NT2/D1 (cell line): ENCODE measurements at places on chromosomes 4 and X.

- DNase-seq: peak; percentile 20
Observed at GRCh38 chrX:113741744-113742143, 842.1 kb upstream of the HTR2C start.

DNA sequence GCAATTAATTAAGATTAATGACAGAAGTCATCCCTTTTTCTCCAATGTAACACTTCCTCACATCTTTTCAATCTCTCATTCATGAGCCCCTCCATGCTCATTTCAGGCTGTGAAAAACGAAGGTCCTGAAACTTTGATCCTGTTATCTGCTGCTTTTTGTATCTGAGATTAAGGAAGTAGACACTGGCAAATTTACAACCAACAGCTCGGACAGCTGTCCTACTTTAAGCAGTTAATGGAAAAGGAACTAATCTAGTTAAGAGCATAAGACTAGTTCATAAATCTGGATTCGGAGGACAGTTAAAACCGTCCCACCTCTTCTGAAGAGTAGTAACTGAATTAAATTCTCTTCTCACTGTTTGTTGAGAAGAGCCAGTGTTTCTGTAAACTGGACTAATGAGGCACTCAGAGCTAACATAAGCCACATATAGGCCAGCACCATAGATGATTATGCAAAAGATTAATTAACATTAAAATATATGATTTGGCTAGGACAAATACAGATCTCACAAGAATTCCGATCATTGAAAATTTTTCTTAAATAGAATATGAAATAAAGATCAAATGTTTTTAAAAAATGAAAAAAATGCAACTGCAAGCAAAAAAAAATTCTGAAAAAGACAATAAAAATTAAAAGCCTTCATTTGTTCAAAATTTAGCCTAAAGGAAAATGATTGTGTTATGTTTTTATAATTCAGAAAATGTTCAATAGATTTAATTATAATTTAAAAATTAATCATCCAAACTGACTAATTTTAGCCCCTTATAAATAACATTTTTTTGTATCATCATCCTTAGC lies 114.4 kb downstream of the ANTXR2 start:
- no peak for DNase-seq

GRCh38 chr4:102554482-102554881 lies 53.3 kb downstream of the NFKB1 start:
- no peak for DNase-seq

DNA sequence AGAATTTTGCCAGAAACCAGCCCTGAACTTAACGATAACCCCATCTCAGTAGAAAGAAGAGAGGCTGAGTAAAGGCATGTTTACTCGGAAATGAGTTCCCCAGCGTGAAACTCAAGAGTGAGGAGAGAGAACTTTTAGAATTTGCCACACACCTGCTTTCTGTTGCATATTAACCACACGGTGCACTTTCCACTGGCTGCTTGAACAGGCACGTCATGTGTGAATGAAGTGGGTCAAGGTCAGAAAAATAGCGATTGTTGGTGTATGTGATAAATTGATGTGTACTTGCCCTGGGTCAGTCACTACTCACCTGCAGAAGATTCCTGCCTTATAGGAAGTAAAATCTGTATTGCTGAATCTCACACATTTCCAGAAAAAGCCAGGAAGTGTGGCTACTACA lies 395.7 kb downstream of the TRIML1 start:
- no peak for DNase-seq

DNA sequence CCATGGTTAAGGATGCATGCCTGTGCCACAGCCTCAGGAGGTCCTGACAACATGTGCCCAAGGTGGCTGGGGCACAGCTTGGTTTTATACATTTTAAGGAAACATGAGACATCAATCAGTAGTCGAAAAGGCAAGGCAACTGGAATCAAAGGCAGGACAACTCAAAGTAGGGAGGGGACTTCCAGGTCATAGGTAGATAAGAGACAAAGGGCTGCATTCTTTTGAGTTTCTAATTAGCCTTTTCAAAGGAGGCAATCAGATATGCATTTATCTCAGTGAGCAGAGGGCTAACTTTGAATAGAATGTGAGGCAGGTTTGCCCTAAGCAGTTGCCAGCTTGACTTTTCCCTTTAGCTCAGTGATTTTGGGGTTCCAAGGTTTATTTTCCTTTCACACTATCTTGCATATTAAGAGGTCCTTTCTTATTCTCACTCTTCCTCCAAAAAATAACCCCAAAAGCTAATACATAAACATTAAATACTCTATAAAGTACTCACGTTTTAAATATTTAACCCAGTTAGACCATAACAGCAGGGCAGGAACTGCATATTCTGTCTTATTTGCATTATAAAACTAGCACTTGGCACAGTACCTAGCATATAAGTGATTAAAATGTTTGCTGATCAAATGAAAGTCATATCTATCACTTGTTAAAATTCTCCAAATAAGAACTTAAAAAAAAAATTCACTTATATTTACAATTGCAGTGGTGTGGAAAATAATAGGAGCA lies 36.3 kb upstream of the UGT8 start:
- peak; percentile 22 for DNase-seq

DNA sequence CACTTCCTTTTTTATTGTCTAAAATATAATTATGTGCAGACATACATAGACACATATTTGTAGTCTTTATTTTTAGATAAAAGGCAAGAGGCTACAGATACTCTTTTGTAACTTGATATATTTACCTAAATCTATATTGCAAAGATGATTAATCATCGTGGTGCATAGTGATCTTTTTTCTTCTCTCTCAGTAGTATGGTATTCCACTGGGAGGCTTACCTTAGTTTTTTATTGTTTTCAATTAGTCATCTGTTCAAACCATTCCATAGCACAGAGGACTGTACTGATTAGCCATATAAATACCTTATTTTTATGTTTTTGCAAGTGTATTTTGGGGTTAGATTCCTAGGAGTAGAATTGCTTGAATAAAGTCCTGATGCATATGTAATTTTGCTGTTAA lies 619.7 kb downstream of the GRXCR1 start:
- DNase-seq: no peak

DNA sequence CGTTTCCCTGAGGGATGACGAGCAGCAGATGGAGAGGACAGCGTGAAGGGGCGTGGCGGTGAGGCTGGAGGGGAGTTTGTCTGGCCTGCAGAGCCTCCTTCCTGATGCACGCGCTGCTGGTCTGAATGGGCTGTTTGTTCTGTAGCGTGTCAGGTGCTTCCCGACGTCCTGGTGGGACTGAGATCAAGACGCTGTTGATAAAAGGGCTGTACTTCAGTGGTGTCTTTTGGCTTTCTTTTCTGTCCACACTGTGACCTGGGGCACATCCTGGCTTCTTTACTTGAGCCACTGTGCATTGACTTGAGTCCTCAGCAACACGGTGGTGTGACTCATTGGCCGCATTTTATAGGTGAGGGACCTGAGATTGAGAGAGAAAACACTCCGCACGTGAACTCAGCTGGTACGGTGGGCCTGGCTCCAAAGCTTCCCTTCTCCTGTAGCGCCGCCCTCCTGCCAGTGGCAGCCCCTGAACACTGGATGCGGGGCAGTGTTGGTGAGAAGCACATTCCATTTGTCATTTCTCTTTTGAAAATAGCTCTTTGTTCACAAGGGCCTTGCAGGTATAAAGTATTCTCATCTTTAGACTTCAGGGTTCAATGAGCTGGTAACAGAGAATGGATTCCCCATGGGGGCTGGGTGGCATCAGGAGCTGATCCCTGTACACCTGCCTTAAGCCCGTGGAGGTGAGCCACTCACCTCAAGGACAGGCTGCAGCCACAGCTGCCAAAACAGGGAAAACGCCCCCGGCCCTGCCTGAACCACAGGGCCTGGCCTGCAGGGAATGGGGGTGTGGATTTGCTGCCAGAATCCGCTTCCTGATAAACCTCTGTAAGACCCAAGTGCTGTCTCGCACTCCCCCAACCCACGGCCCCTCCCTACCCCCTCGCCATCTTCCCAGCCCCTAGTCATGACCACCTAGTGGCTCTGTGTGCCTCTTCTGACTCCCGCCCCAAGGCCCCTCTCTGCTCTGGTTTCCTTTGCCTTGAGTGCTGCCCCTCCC lies 29.2 kb downstream of the NSG1 start:
- no peak for DNase-seq

- no peak for DNase-seq
Observed at GRCh38 chr4:89164400-89164799, 53.1 kb downstream of the TIGD2 start.

DNA sequence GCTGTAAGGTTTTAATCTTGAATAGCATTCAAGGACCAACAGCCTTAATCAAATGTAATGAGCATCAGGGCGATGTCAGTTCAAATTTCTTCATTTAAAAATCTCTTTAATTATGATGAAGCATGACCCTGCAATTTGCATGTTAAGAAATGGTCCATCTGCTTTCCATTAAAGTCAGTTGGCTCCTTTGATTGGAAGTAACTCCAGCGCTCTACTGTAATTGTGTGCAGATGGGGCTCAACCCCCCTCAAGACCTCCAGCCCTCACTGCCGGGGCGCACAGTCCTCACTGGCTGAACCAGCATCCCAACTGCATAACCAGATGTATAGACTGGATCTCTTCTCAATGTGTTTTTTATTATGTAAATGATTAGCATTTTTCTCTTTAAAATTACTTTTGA lies 126.9 kb downstream of the VCX3B start:
- no peak for DNase-seq

GRCh38 chr4:52164116-52164515 lies 113.0 kb downstream of the SPATA18 start:
- no peak for DNase-seq

GRCh38 chr4:17058916-17059741 lies 160.7 kb upstream of the LDB2 start:
- DNase-seq: no peak

GRCh38 chrX:131762802-131763234 lies 218.9 kb downstream of the OR13H1 start:
- no peak for DNase-seq

GRCh38 chrX:46381630-46382029 lies 163.6 kb downstream of the ZNF674 start:
- peak; percentile 13 for DNase-seq

DNA sequence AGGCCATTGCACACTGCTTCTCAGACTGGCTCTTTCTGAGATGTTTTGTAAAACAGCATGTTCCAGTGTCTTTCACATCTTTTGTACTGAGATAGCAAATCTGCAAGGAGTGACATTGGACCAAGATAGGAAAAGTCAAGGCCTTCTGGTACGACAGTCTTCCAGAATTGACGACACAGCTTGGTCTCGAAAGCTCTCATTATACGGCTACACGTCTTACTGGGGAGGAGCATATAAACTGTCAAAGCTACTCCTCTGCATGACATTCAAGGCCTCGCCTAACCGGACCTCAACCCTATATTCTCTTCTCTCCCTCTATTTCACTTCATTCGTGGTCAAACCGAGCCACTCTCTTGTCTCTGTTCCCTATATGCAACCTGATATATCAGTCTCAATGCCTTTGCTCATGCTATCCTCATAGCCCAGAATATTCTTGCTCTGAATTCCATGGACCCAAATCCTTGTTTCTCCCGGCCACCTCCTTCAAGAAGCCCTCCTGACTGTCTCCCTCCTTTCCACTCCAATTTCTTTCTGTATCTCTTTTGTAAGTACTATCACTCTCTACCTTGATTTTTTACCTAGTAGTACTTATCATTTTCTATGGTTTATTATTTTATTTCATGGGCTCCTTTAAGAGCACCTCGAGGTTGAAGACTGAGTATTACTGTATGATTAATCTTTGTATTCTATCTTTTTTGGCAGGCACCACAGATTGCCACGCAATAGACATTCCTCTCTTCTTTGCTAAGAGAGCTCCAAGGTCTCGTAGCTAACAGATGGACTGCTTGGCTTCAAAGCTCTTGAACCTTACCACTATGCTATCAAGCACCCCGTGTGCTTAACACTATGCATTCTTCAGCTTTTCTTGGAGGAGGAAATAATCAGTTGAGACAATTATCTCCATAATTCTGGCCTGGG lies 35.1 kb downstream of the RBM47 start:
- DNase-seq: no peak

DNA sequence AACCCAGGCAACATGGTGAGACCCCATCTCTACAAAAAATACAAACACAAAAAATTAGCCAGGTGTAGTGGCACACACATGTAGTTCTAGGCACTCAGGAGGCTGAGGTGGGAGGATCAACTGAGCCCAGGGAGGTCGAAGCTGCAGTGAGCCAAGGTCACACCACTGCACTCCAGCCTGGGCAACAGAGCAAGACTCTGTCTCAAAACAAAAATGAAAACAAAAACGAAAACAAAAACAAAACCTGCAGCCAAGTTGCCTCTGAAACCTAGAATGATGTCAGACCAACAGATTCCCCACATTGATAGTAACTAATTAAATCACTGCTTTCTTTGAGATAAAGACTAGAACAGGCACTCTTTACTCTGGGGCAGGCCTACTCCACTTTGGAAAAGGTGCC lies 104.5 kb downstream of the AMELX start:
- DNase-seq: no peak

DNA sequence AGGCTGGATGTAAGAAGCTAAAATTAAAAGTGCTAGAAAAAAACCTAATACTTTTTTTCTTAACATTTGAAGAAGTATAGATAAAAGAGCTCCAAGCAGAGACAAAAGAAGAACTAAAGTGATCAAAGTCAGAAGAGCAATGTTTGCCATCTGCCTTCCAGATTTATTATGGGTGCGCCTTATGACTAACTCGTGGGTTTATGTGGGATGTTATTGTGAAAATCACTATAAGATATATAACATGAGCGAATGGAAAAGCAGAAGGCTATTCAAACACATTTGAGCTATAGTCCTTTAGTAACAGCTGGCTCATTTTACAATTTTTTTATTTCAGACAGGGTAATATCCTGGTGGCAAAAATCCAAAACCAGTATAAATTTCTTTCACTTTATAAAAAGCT lies 1040.7 kb downstream of the RAPGEF2 start:
- no peak for DNase-seq

- peak; percentile 11 for DNase-seq
Observed at GRCh38 chr4:119314356-119314755, 7.6 kb downstream of the FABP2 start.

- no peak for DNase-seq
Observed at GRCh38 chr4:84482564-84483563, 16.2 kb downstream of the NKX6-1 start.

DNA sequence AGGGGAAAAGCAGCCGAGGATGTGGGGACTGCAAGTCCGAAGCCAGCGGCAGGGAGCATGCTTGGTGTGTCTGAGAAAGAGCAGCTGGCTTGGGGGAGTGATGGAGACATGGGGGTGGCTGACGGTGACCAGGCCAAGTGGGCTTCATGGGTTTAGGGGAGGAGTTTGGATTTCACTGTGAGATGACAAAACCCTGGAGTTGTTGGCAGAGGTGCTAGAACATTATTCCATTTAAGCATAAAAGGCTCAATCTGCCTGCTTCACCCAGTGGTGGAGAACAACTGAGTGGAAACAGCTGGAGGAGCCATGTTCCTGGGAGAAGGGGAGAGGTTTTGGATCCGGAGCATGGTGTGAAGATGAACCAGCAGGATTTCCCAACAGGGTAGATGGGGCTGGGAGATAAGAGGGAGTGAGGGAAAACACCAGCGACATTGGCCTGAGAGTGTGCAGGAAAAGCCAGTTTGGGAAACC lies 318.0 kb upstream of the TAPT1 start:
- no peak for DNase-seq

DNA sequence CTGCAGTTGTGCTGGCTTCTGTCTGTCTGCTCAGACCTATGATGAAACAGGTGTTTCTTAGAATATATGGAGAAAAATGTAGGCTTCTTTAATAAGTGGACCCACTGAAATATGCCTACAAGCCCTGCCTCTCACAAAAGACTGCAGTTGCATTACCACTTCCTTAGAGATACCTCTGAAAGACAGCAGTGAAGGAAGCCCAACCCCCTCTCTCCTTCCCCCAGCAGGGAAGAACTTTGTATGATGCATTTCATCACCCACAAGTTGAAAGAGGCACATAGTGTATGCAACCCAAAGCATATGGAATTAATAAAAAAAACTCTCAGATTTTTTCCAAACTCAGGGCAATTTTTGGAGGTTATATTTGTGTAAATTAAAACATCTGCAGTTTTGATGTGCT lies 916.7 kb downstream of the TECRL start:
- DNase-seq: no peak
